ENCODE measurements at places on chromosomes 1 and 21.

DNA sequence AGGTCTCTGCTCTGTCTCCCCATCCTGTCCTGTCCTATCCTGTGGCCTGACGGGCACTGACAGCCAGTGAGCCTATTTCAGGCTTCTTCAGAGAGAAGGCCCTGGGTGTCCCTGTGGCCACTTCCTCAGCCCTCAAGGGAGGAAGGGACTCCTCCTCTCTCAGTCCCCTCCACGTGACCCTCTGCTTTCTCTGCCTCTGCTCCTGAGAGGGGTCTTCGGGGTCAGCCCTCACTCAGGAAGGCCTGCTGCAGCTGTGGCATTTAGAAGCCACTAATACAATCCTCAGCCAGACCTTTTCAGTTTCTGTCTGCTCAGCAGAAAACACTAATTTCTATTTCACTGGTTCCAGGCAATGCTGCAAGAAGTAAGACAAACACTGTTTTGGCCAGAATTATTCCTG is 43.6 kb upstream of the ETV3 start:
- DNase-seq = no peak

GRCh38 chr1:28832966-28833365 is 21.0 kb downstream of the OPRD1 start:
- no peak for DNase-seq

DNA sequence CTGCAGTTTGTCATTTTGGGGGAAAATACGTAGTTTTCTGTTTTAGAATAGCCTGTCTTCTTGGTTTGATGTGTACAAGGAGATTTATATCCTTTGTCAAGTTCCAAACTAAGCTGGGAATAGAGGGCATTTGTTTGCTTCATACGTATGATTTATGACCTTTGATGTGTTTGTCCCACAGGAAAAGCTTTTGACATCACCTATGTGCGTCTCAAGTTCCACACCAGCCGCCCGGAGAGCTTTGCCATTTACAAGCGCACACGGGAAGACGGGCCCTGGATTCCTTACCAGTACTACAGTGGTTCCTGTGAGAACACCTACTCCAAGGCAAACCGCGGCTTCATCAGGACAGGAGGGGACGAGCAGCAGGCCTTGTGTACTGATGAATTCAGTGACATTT is 79.9 kb downstream of the LAMC1 start:
- no peak for DNase-seq

DNA sequence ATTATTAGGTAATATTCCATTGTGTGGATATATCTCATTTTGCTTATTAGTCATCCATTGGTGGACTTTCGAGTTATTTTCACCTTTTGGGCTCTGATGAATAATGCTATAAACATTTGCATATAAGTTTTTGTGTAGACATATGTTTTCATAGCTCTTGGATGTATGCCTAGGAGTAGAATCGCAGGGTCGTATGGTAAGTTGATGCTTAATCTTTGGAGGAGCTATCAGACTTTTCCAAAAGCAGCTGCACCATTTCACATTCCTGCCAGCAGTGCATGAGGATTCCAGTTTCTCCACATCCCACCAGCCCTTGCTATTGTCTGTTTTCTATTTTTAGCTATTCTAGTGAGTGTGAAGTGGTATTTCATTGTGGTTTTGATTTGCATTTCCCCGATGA is 120.3 kb upstream of the TMEM51 start:
- no peak for DNase-seq

DNA sequence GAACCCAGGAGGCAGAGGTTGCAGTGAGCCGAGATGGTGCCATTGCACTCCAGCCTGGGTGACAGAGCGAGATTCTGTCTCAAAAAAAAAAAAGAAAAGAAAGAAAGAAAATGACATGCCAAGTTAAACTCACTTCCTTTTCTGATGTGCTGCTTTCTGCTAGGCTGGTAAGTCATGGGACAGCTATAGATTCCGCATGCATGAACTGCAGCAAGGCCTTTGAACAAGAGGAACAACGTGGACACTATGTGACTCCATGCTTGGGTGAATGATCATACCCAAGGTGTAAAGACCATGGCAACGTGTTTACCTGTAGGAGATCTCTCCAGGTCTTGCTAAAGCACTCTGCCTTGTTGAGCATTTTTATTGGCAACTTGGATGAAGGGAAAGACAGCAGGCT is 10.3 kb upstream of the TTF2 start:
- no peak for DNase-seq
